ENCODE measurements at places on chromosomes 11 and 22.
A peak's percentile ranks its signal among the peaks of the same experiment; 100 is the strongest.

DNA sequence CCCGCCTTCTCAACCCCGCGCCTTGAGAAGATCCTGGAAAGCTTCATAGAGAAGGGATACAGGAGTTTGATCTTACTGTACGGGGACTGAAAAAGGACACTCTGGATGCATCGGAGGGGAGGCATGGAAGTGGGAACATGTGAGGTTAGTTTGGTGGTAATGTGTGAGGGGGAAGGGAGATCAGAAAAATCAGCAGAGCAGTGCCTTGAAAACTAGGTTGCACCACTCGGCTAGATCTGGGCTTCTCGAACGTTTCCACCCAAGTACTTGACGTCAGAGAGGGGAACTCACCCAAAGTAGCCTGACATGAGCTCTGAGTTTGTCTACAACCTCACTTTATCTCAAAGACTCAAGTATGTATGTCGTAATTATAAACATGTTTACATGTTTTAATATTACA lies 14.5 kb downstream of the USP35 start:
- DNase-seq: no peak

GRCh38 chr11:26335903-26336302 lies 4.0 kb downstream of the ANO3 start:
- DNase-seq: no peak

DNA sequence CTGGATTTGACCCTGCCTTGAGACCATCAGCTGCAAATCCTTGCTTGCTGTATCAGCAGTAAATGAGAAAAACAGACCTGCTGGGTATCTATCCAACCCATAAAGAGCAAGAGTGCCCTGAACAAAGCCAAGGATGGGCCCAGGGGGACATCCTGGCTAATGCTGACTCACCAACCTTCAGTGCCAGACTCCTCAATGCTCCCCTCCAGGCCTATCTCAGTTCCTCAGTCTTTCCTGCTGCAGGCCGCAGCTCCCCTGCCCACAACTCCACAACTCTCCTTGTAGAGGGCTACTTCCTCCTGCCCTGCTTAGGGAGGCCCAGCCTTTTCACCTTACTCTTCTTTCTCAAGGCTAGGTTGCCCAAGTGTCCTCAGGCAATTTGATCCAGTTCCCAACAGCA lies 2.6 kb downstream of the LAMTOR1 start:
- no peak for DNase-seq

- no peak for DNase-seq
Observed at GRCh38 chr11:132258875-132259274, 888.5 kb downstream of the NTM start.

- DNase-seq: no peak
Observed at GRCh38 chr11:103887001-103887658, 149.3 kb upstream of the DDI1 start.

DNA sequence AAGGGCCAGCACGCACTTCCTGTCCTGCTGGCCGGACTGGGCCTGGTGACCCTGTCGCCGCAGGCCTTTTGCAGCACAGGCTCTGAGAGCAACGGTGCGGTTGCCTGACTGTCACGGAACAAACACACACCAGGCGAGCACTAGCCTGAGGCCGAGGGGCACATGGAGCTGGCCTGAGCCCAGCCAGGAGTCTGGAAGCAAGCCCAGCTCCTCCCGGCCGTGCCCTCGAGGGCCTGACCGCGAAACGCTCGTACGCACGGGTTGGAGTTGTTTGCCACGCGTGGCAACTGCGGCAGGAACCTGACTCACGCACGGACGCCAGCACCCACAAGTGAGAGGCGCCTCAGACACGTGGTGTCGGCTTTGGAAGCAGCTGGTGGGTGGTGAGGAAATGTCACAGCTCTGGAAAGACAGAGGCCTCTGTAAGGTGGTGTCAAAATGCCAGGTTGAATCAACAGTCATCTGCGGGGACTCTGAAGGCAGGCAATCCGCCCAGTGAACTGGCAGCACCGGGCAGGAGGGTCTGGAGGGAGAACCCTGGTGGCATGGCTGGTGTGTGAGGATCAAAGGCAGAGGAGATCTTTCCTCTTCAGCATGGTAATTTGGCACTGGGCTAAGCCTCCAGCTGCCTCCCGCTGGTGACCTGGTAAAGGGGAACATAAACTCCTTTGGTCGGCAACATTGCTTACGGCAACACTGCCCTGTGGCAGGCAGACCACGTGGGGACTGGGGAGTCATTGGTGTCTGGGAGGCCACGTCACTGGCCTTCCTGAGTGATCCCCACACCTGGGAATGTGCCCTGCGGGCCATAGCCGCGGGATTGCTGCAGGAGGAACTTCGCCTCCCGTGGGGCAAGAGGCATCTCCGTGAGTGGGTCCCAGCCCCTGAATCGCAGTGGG lies 15.3 kb upstream of the IL17REL start:
- DNase-seq: peak; percentile 49

DNA sequence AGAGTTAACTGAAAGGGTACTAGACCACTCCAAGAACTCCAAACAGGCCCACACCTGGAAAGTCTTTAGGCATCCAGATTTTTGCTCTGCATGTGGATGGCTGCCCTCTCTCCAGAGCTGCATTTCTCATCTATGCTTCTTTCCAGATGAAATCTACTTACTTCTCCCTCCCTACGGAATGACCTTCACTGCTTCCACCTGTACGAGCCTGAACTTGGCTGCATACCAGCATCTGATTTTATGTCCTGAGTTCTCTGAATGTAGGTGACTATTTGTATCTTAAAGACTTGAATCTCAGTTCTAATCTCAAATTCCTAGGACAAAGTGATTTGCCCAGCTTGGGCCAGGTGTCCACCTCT lies 13.3 kb downstream of the CELF1 start:
- DNase-seq: no peak

DNA sequence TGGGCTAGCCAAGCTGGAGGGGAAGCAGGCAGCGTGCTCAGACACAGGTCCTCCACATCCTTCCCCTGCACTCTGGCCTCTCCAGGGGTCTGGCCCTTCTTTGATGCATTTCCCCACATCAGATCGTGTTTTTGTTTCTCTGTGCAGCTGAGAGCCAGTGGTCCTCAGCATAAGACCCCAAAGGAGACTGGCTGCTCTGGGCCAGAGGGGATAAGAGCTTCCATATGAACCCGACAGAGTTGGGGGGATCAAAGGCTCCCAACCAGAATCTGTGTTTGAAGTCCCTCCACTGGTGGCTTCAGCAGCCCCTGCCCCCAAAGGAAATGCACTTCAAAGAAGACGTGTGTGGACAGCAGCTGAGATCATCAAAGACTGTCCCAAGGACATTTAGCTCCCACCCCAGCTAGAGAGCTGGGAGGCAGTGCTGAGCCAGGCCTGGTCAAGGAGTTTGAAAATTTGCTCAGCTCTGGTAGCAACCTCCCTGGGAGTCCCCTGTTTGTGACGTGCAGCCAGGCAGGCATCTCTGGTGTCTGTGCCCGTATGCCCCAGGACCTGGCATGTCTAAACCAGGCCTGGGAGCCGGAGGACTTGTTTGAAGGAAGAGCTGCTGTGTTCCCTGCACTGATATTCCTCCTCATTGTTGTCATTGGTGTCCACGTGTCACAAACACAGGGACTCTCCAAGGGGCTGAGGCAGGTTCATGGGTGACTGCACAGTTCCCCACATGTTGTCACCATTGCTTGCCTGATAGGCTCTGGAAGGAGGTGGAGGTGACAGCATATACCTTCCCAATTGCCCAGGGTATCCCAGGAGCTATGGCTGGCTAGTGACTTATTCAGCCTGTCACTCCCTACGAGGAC lies 99.0 kb downstream of the AMOTL1 start:
- no peak for DNase-seq

- DNase-seq: no peak
Observed at GRCh38 chr11:923691-924405, 1.8 kb upstream of the AP2A2 start.

DNA sequence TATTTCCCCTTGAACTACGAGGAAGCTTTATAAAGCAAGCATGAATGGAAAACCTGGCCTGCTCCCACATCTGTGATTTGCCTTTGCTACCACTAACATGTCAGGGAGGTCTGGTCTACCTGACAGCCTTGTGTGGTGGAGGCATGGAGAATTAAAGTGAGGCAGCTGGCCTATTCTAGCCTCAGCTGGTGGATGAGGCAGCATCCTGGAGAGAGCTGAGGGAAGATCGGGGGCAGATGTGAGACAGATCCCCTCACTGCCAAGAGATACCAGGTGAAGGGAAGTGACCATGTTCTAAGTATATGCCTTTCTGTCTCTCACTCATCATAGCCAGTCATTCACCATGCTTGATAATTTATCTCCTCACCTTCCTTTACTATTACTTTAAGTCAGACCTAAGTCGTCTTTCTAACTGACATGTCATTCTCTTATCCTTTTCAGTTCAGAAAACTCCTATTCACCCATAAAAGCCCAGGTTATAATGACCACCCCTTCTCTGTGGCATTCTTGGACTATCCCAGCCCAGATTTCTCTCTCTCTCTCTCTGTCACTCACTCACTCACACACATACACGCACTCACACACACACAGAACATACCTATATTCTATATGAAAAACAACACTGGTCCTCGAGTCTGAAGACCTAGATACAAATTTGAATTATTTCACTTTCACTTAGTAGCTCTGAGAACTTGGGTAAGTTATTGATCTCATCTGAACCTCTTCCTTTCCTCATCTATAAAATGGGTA lies 90.7 kb downstream of the CSNK2A3 start:
- no peak for DNase-seq

DNA sequence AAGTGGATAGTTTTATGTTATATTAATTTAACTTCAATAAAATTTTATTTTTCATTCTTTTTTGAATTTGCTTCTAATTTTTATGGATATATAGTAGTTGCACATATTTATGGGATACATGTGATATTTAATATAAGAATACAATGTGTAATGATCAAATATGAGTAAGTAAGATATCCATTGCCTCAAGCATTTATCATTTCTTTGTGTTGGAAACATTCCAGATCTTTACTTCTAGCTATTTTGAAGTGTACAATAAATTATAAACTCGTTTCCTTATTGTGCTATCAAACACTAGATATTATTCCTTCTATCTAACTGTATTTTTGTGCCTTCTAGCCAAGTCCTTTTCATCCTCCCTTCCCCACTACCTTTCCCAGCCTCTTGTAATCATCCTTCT lies 17.0 kb downstream of the EXPH5 start:
- DNase-seq: no peak
